Stimulated activated naive CD4-positive, alpha-beta T cell treated with Interleukin-2 at 50 U/mL for 16 hours (primary cell): ENCODE measurements at places on chromosomes 11 and 22.

DNA sequence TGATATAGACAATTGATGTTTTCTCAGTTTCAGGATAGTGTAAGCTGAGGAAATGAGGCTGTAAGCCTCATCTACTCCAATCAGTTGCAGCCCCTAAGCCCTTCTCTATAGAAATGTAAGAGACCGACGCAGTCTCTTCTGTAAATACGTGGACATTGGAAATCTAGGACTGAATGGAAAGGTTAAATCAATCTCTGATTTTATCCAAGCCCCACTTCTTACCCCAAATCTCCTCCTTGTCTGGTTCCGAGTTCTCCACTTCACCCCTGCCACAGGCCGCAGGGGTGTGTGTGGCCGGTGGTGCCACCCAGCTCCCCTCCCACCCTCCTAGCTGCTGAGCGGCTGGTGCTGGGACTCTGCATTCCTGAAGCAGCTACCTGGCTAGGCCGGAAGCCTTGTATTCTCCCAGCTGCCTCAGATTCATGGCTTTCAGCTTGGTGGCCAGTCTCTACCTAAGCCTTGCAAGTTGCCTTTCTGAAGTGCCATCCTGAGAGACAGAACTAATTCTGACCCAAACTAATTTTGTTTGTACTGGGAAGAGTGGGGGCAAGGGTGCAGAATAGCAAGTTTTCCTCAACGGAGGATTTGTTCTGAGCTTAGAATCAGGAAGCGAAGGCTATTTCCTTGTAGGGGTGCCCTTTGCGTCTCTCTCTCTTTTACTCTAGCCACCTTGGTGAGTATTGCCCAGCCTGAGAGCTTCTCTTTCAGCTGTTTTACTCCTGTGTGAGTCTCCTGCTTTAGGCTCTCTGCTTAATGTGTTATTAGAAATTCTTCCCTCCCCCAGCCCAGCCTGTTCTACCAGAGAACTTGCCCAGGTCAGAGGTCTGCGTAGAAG is 749 bp downstream of the VWA5A start:
- DNase-seq: no peak

DNA sequence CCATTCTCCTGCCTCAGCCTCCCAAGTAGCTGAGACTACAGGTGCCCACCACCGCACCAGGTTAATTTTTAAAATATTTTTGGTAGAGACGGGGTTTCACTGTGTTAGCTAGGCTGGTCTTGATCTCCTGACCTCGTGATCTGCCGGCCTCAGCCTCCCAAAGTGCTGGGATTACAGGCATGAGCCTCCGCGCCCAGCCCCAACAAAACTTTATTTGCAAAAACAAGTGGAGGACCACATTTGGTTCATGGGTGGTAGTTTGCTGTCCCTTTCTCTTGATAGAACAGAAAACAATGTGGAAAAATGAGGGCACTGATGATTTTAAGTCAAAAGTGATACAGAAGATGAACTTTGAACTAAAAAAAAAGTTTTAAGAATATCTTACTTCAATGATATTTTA is 121.8 kb upstream of the SERPIND1 start:
- DNase-seq: no peak

DNA sequence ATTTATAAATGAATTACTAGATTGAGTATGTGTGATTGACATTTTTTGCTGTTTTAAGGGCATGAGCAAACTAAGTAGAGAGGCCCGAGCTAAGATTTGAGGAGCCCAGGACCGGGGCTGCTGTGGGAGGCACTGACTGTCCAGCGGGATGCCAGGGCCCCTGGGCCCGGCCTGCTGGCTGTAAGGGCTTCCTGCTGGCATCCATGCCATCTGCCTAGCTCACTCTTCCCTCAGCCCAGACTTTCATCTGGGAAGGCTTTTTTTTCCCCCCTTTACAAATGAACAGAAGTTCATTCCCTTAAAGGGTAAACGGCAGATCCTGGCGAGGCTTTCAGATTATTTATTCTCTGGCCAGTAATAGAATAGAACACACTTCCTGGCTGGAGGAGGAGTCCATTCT is 16.0 kb upstream of the TP53I11 start:
- DNase-seq: no peak

GRCh38 chr22:29734406-29734805 is 14.6 kb downstream of the CABP7 start:
- no peak for DNase-seq

DNA sequence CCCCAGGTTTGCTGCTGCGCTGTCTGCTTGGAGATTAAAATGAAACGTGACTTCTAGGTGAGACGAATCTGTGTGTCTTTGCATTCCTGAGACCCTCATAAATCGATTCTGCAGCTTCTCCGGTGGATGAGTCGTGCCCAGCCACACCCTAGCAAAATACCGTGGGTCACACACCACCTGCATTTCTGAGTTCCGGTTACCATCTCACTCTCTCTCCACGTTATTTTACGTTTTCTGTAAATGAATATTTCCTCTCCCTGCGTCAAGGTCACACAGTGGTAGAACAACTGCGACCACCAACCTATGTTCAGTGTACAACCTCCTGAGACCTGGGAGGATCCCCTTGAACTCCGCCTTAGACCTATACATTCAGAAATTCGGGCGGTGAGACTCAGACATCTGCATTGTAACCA is 1.1 kb downstream of the YWHAH start:
- no peak for DNase-seq

DNA sequence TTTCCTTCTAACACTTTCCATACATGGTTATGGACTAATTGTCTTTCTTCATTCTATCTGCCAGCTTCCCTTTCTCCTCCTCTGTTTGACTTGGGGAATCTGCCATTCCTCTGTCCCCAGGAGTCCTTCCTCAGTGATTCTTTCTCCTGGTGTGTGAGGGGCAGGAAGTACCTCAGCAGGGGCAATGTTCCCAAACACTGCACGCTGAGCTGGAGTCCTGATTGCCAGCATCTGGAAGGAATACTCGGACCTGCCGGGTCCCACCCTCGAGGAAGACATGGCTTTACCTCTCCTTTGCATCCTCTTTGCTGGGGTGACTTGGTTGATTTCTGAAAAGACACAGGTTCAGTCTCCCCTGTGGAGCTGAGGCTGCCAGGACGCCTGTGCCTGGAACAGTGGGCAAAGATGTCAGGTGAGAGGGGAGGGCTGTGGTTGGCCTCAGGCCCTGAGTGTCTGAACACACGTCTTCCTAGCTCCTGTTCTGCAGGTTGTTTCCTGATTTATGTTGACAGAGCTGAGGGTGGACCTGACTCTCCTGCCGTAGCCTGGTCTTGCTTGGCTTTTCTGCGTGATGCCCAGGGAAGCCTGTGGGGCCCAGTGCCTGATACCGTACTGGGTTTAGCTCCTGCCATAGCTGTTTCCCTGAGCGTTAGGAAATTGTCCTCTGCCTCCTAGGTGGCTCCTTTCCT is 4.3 kb downstream of the COX8A start:
- no peak for DNase-seq

DNA sequence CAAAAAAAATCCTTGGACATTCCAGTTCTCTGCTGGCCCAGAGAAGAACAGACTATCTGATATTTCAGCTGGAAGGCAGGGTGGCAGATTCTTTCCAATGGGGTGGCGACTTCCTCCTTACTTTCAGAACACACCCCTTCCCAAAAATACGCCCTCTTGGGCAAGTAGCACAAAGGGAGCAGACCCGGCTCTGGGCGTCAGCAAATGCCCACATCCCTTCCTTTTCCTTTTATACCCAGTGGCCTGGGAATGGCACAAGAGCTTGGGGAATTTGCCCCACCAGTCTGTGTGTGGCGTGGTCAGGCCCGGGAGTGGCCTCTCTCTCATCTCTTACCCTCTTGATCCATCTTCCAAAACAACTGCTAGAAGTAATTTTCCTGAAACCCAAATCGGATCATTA is 33.0 kb upstream of the NUP160 start:
- no peak for DNase-seq

- DNase-seq: no peak
Measured at GRCh38 chr22:43587574-43587973, 175.8 kb downstream of the MPPED1 start.

DNA sequence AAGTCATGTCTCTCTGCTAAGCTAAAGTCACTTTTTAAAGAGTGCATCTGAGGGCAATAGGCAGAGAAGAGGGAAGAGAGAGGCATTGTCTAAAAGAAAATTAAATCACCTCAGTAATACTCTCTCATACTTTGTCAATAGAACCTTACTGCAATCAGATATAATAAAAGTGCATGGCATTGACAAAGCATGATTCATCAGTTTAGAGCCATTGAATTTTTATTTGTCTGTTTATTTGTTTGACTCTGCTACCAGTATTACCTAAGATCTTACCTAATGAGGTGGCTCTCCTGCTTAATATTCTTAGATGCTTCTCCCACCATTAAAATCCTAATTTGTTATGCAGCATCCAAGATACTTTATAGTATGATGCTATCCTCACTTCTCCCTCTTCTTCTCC is 209.0 kb downstream of the PGR start:
- DNase-seq: no peak

DNA sequence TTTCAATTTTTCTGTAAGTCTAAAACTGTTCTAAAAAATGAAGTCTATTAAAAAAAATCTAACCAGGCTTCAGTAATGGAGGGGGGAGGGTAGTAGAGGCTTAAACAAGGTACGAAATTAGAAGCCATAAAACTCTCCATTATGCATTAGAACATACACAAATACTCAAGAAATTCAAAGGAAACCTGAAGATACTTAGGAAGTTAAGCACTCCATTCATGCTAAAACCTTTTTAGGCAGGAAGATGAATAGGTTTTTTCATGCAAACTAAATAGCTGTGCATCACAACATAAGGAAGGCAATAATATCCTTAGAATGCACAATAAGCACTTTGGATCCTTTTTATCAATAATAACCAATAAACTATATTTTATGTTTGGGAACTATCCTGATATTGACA is 2.4 kb downstream of the RAB6A start:
- no peak for DNase-seq

- DNase-seq: no peak
Measured at GRCh38 chr11:72418834-72419560, 15.3 kb downstream of the CLPB start.

- DNase-seq: no peak
Measured at GRCh38 chr22:35903571-35904335, 124.9 kb downstream of the RBFOX2 start.

GRCh38 chr11:831118-831864 is 1.5 kb upstream of the CD151 start:
- no peak for DNase-seq

DNA sequence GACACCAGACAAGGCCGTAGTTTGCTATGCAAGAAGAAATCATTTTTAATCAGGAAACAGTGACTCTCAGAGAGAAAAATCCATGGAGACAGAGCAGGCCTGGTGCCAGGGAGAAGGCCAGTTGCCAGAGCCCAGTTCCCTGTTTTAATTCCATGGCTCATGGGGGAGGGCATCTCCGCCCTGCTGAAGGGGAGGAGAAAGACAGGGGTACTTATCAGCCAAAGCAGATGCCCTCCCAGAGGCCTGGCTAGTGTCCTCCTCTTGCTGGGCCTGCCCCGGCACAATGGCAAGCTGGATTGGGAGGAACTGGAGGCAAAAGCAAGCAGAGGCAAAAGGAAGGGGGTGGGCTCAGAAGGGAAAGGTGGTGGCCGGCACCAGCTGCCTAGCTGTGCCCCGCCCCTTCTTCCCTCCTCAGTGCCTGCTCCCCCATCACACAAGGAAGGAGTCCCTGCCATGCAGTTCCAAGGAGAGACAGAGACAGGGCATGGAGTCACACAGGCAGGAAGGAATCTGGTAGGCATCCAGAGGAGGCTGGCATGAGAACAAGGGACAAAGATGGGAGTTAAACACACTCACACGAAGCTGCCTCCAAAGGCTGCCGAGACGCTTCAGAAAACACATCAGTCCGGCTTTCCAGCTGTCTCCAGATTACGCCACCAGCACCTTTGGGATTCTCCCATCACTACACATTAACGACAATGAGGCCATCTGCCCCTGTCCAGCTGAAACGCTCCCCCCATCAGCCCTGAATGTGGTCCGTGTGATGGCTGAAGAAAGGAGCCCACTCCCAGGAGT is 591.8 kb downstream of the BUD13 start:
- no peak for DNase-seq

GRCh38 chr22:25569983-25570382 is 5.5 kb downstream of the GRK3 start:
- no peak for DNase-seq

GRCh38 chr11:71936825-71937224 is 8.0 kb downstream of the RNF121 start:
- no peak for DNase-seq

- no peak for DNase-seq
Measured at GRCh38 chr11:12166299-12167060, 56.1 kb downstream of the MICAL2 start.

- DNase-seq: no peak
Measured at GRCh38 chr11:120086651-120087050, 51.3 kb downstream of the TRIM29 start.

- no peak for DNase-seq
Measured at GRCh38 chr11:30279796-30280195, 43.1 kb upstream of the ARL14EP start.

DNA sequence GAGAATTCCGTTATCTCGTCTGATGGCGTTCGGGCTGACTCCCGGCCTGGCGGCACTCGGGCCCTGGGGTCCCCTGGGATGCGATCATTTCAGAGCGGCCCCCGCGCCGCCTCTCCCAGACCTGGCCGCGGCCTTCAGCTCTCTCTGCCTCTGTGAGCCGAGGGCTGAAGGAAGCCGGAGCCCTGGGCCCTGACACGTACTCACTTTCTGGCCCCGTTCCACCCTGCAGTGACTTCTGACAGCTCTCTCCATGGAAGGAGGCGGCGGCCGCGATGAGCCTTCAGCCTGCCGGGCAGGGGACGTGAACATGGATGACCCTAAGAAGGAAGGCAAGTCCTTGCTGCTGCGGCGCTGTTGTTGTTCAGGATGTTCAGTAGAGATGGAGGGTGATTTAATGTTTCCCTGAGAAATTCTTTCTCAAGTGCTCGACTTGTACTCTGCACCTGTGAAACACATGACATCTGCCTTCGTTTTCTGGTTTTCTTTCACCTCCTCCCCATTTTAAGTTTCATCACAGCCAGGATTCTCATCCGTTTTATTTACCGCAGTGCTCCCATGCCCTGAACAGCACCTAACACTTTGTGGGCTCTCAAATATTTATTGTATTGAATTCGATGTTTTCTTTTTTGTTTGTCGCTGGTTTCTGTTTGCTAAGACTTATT is 612 bp downstream of the GTSE1 start:
- no peak for DNase-seq

DNA sequence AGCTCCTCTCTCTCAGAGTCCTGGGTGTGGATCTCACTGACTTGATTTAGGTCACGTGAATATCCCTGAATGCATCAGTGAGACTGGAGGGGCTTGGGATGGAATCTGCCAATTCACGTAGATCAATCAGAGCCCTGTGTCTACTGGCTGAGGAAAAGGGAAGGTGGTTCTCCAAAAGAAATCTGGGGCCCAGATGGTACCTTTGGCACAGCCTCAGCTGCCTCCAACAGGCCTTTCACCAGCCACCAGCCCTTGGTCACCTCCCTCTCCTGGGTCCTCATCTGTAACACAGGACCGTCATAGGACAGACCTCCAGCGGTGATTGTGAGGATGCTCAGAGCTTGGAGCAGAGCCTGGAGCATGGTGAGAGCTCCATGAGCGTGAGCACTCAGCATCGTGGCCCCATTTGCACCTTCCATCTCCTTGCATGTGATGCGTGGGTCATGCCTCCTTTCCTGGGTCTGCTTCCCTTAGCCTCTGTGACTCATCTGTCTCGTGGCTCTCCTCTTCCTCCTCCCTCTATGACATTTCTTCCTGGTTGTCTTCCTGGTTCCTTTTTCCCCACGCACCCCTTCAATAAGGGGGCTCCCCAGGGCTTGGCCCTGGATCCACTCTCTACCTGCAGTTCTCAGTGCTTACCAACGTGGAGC is 7.5 kb upstream of the MIEF1 start:
- no peak for DNase-seq
